ENCODE measurements at places on chromosomes 4 and X.

GRCh38 chrX:154428176-154429171 is at the start of gene ATP6AP1:
Gene ATP6AP1 (plus strand): TSS chrX:154428677. CDS start chrX:154428693, 16 bp downstream.
- peaks cover 3% of the 10 kb centered on the region for H3K36me3 ChIP-seq
- peak within 1 kb of the TSS; percentile 73 for H3K4me3 ChIP-seq
- H3K4me1 ChIP-seq, result peaks cover 47% of the 10 kb centered on the region
- DNase-seq, result peak; percentile 89
- H3K27me3 ChIP-seq, result no peaks in the 10 kb centered on the region

DNA sequence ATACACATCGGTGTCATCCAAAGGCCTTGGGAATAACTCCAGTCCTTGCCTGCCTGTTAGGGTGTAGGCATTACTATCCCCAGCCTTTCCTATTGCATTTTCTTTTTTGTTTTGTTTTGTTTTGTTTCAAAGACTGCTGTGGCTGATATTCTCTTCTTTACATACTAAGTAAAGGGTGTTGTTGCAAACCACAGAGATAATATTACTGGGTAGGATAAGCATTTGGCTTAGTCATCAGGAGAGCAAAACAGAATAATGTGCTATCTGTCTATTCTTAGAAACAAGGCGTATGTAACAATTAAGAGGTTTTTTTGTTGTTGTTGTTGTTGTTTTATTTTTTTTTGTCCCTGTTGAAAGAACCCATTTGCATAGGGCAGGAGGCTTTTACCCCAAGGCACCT is 41.8 kb downstream of the UGT2B28 start:
- no peak overlapping the region for H3K4me3 ChIP-seq
- H3K36me3 ChIP-seq, result no peaks in the 10 kb centered on the region
- no peak overlapping the region for H3K27ac ChIP-seq
- peaks cover 2% of the 10 kb centered on the region for H3K4me1 ChIP-seq
- DNase-seq, result peak; percentile 54

- H3K27me3 ChIP-seq, result no peaks in the 10 kb centered on the region
- no peaks in the 10 kb centered on the region for H3K36me3 ChIP-seq
- H3K27ac ChIP-seq, result no peak overlapping the region
- H3K4me3 ChIP-seq, result no peak overlapping the region
Measured at GRCh38 chr4:147328189-147328588, 152.7 kb upstream of the EDNRA start.

DNA sequence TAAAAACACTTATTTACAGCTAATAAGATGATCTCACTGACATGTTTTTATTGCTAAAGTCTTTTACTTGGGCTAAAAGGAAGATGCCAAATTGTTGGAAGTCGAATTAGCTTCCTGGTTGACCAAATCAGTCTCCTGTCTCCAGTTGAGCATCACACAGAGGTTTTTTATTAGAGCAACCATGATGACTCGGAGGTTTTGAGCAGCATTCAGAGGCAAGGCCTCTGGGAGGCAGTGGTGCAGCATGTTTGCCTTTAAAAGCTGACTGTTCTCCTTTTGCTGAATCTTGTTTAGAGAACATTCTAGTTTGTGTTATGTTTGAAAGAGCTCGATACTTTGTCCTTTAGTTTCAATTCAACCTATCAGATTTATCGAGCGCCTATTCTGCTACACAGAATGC is 2.1 kb downstream of the UCHL1 start:
- no peak overlapping the region for H3K4me3 ChIP-seq
- H3K4me1 ChIP-seq, result peaks cover 5% of the 10 kb centered on the region
- H3K27ac ChIP-seq, result no peak overlapping the region
- peaks cover 10% of the 10 kb centered on the region for H3K27me3 ChIP-seq

DNA sequence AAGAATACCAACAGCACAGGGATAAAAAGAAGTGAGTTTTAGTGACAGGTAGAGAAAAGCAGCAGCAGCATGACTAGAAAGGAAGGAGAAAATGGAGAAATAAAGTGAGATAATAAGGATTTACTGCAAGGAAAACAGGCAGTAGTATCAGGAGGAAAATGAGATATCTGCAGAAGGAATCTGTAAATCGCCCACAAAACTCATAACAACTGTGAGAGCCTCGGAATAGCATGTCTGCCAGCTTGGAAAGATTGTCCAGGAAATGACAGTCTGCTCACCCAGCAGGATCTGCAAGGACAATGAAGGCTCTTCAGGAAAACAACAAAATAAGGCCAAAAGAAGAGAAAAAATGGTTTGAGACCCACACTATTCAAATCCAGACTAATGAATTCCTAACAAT is 47.4 kb downstream of the CXXC4 start:
- no peaks in the 10 kb centered on the region for H3K36me3 ChIP-seq
- no peak for DNase-seq
- H3K4me1 ChIP-seq, result no peaks in the 10 kb centered on the region
- H3K4me3 ChIP-seq, result no peak overlapping the region
- H3K27ac ChIP-seq, result no peak overlapping the region

DNA sequence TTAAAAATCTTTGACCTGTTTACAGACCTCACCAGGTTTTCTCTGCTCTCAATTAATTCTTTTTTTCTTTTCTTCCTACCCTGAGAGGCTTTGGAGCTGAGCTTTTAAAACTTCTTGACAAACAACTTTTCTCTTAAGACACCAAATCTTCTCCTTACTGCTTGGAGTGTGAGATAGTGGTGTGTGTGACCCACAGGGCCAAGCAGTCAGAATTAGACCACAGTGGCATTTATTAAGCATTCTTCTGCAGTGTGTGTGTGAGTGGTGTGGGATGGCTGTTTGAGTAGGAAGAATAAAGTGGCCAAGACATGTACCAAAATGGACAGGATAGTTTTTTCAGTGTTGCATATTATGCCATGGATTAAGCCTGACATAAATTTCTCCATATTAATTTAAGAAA is 665.1 kb downstream of the RAPGEF2 start:
- H3K27me3 ChIP-seq, result no peaks in the 10 kb centered on the region
- no peak overlapping the region for H3K4me3 ChIP-seq
- H3K36me3 ChIP-seq, result no peaks in the 10 kb centered on the region
- H3K27ac ChIP-seq, result no peak overlapping the region

Data from common myeloid progenitor, CD34-positive (primary cell).